ENCODE measurements at places on chromosomes 11 and 22.

DNA sequence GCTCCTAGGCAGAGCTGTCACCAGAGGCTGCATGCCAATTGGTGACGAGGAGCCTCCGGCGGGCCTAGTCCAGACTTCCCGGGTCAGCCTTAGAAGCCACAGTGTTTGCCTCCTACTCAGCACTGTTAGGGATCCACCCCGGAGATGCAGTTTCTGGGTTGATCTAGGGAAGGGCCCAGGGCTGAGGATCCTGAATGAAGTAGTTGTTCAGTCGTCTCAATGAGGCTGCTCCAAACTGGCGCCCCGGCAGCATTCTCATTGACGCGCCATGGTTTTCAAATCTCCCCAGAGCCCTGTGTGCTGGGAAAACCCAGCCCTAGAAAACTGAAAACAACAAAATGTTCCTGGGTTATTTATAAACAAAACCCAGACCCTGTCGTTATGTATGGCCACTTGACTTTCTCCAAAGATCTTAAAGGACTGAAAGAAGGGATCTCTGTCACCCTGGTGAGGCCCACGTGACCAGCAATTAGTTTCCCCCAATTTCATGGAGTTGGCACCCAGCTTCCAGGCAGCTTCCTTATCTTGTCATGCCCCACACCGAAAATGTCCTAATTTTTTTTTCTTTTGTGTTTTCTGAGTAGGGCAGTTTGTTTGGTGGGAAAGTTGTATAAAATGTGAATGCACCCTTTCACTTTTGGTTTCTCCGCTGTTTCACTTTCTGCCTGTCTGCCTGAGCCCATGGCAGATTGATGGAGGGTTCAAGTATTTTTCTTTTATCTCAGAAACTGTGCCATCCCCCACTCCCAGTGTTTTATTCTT lies 2.0 kb upstream of the EHD1 start:
- no peak for DNase-seq

- DNase-seq = no peak
These were observed 64.1 kb downstream of the SLC1A2 start for GRCh38 chr11:35355102-35355749.

DNA sequence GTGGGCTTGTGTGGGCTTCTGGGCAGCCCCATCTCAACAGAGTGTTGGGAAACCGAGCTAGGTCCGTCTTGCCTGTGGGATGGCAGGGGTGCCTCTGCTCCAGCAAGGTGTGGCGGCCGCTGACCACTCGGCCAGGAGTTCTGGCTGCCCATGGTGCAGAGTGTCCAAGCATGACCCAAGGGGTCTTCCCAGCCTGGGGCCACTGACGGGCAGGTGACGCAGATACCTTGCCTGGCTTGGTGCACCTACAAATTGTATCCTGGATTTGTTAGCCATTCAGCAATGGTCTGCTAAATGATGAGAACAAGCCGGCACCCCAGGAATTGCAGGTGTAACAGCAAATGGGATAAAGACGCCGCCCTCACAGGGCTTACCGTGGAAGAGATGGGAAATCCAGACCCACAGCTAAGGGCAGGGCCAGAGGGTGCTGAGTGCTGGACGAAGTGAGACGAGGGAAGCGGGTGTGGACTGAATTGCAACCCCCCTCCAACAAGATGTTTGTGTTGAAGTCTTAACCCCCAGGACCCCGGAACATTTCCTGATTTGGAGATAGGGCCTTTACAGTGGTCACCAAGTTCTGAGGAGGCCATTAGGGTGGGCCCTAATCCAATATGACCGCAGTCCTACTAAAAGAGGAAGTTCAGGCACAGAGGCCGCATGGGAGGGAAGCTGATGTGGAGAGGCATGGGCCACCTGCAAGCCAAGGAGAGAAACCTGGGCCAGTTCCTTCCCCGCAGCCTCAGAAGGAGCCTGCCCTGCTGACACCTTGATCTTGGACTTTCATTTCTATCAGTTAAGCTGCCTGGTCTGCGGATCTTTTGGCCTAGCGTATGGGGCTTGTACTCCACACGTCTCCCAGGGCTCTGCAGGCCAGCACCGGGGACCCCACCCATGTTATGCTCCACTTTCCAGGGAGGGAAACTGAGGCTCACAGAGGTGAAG lies 45.2 kb upstream of the LINC01488 start:
- no peak for DNase-seq

- DNase-seq = no peak
These were observed 600 bp upstream of the CENPM start for GRCh38 chr22:41947424-41948080.

DNA sequence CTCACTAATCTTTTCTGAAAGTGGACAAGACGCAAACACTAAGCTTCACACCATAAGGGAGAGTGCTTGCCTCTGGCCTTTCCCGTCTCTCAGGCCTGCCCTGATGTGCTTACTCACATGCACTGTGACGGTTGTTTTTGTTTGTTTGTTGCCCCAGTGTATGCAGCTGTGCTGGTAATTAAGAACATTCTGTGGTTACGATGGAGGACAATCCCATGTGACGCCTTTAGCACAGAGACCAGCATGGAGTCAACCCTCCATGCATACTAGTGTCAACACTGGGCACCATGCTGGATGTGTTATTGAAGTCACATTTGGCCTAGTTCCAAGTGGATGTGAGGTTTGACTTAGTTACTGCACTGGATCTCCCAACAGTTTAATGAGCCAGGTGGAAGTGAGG lies 27.8 kb upstream of the CDON start:
- no peak for DNase-seq

DNA sequence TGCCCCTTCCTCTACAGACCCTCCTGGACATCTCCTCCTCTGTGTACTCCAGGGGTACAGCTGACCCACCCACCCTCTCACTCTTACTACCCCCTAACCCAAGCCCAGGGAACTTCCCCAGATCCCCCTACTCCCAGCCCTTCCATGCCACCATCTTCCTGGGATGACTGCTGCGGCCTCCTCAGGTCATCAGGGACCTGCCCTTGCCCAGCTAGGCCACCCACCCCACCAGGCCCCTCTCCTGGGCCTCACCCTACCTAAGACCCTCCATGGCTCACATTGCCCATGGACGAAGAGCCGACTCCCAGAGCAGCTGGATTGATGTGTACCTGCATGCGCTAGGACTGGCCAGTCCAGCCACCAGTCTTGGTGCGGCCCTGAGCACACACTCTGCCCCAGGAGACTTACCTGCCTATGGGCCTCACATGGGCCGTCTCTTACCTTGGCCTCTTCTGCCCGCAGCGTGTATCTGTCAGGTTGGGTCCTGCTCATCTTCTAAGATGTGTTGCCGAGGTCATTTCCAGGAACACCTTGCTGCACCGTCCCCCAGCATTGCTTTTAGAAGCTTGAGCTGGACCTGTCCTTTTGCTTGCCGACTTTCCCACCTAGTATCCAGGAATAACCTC lies 2.0 kb upstream of the CLDN5 start:
- DNase-seq = no peak

DNA sequence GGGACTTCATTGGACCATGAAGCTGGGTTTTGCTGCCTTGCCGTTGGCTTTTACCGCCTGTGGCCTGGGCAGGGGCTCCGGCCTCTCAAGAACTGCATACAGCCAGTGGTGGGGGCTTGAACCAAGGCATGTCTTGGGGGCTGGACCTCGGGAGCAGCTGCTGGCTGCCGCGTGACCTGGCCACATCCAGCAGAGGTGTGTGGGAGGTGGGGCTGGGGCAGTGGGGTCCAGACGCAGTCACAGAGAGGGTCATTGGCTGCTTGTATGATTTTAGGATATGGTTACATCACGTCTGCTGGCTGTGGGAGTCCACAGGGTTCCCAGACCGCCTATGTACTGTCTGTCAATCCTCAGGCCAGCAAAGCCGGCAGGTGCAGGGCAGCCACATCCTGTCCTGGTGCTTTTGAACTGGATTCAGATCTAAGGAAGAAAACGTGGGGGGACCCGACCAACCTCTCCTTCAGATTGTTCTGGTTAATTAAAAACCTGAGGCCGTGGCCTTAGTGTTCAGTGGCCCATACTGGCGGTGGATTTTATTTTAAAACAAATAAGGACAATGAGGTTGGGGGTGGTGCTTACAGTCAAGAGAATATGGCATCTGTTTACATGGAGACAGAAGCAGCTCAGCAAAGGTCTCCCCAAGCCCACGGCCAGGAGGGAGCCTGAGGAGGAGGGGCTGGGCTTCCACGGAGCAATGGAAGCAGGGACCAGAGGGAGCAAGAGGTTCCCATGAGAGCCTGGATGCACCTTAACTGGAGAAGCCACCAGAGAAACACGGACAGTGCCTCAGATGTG lies 426.0 kb downstream of the TBC1D22A start:
- peak; percentile 21 for DNase-seq

DNA sequence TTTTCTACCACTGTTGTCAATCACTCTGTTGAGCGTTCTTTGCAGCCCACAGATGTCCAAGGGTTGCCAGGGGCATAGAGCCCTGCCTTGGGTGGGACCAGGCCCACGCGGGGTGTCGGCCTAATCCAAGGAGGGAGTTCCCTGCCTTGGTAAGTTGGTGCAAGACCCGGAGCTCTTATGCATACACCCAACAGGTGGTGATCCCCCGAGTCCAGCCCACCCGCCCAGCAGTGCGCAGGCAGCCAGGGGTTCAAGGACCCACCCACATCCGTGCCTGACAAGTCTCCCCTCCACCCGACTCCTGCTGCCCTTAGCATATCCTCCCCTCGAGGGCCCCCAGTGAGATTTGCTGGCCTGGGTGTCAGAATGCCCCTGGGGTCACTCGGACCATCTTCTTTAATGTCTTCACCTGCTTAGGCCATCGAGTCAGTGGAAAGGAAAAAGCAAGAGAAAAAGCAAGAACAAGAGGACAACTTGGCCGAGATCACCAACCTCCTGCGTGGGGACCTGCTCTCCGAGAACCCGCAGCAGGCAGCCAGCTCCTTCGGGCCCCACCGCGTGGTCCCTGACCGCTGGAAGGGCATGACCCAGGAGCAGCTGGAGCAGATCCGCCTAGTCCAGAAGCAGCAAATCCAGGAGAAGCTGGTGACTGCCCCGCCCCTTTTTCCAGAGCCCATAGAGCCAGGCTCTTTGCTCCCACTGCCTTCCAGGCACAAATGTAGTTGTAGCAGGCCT lies 12.2 kb downstream of the RIBC2 start:
- no peak for DNase-seq

GRCh38 chr11:43751726-43752125 lies 71.2 kb downstream of the HSD17B12 start:
- no peak for DNase-seq

DNA sequence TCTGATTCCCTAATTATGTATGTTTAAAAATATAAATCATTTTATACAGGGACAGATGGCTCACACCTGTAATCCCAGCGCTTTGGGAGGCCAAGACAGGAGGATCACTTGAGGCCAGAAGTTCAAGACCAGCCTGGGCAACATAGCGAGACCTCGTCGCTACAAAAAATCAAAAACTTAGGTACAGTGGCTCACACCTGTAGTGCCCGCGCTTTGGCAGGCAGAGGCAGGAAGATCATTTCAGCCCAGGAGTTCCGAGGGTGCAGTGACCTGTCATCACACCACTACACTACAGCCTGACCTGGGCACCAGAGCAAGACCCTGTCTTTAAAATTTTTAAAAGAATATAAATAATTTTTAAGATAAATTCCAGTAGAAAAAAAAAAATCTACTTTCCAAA lies 11.5 kb downstream of the RRAS2 start:
- DNase-seq = no peak

- no peak for DNase-seq
These were observed 64.8 kb downstream of the RAB30 start for GRCh38 chr11:83006877-83007330.

GRCh38 chr22:32583921-32584335 lies 109.3 kb downstream of the FBXO7 start:
- no peak for DNase-seq

- DNase-seq = no peak
These were observed 63.8 kb downstream of the BCR start for GRCh38 chr22:23243859-23244689.

DNA sequence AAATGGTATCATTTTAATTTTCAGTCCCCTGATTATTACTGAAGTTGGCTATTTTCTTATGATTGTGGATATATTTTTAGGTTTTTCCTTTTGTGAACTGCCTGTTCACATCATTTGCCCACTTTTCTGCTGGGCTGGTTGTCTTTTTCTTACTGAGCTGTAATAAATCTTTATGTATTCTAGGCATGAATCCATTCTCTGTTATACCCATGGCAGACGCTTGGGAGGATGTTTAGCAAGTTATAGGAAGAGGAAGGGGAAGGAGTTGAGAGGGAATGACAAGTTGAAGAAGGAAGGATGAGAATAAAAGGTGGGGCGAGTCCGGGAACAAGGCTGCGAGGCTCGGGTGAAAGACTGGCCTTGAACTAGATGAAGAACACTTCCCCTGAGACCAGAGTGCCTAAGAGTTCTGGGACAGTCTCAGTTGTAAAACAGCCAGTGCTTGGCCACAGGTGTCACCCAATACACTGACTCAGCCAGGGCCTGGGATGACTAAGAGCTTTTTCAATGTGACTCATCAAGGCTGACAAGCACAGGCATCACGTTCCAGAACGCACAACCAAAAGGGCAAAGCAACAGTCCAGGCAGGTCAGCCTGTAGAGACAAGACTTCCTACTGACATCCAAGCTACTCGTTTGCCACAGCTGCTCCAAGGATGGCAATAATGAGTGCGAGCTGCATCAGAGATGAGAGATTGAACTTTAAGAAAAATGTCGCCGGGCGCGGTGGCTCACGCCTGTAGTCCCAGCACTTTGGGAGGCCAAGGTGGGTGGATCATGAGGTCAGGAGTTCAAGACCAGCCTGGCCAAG lies 35.2 kb downstream of the LRFN4 start:
- no peak for DNase-seq

- peak; percentile 79 for DNase-seq
These were observed 29.9 kb upstream of the GRAMD4 start for GRCh38 chr22:46590334-46590733.

- no peak for DNase-seq
These were observed 399.2 kb downstream of the SHANK2 start for GRCh38 chr11:70853068-70853769.

DNA sequence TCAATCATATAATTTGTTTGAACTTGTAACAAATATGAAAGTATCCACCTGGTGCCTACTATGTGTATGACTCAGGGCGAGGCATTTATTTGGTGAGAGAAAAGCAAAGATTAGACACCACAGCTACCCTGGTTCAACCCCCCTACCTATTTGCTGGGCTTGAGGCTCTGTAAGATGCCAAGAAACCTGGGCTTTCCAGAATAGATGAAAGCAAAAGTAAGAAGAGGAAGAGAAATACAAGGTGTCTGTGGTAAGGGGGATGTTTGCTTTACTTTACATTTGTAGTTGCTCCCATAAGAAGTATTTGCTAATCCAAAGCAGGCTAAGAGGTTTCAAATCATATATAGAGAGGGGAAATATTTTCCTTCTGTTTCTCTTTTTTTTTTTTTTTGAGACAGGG lies 61.7 kb downstream of the DDI1 start:
- no peak for DNase-seq

GRCh38 chr11:117130879-117131278 lies 13.2 kb upstream of the PAFAH1B2 start:
- DNase-seq = no peak

DNA sequence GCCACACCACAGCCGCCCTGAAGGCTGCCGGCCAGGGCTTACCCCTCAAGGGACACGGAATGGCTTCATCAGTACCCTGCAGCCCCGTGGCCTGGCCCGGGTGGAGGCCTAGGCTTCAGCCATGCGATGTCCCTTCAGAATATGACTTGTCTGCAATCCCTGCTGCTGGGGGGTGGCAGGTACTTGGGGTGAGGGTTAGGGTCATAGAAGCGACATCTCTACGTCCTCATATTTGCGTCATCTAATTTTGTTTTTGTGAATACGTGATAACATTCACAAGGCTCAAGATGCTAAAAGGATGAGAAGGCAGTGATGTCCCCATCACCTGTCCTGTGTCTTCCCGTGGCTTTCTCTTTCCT lies 6.4 kb downstream of the CCND1 start:
- no peak for DNase-seq

Measured in Right ventricle myocardium superior (tissue), 1 donor.